Foreskin melanocyte (primary cell): ENCODE measurements at places on chromosomes 6 and 20.

DNA sequence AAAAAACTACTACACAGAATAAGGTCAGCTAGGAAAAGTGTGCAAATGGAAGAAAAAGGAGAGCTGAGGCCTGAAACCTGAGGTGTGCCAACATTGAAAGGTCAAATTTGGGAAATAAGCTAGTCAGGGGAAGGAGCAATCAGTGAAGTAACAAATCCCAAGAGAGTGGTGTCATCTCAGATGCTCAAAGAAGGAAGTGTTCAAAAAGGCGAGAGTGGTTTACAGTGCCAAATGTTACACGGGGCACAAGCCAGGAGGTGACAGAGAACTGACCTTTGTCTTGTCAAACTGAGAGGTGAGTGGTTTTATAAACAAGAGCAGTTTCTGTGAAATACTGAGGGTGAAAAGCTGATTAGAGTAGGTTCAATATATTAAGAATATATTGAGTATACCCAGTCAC is 83.0 kb upstream of the TCF21 start:
- no peak for DNase-seq

GRCh38 chr6:16705081-16705993 is 55.9 kb downstream of the ATXN1 start:
- DNase-seq: no peak

DNA sequence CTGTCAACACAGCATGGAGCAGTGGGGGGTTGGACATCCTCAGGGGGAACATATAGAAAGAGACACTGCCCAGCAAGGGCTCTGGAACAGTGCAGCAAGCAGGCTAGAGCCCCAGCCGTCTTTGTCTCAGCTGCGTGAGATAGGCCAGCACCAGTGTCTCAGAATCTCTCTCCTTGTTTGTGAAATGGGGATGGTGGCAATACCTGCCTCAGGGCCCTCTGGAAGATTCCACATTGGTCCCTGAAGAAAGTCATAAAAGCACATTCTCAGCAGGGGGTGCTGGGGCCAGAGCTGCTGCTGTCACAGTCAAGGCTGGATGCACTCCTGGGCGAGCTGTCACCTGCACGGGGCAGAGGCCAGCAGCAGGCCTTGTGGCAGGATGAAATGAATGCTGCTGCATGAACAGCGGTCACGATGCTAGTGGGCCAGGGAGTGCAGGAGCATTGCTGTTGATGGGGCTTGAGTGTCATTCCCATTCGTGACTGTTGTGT is 121.7 kb downstream of the SYCP2 start:
- no peak for DNase-seq

DNA sequence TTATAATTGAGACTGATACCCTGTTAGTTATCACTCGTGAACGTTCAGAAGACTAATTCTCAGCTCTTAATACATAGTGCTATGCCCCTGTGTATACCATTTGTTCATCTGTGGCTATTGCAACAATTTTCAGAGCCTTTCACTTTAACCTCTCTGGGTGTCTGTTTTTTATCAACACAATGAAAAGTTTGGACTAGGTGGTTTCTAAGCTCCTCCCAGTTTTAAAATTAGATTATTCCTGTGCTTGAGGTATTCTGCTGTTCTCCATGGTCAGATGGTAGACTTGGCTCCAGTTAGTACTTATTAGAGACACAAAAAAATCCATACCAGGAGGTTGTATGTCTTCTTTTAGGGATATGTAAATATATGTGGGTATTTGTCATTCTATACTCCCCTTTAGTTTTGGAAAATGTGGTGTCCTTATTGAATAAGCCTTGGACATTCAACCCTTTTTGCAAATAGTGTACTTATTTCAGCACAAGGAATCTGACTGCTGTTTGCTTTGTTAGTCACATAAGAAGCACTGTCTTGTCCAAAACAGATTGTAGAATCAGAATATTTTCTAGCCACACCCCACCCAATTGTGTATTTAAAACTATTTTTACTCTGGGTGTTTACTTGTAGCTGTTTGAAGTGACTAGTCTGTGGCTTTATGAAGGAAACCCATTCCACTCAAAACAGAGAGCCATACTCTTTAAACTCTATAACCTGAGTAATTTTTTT is 2.0 kb upstream of the COL10A1 start:
- no peak for DNase-seq

- no peak for DNase-seq
Observed at GRCh38 chr6:77876300-77876699, 223.5 kb downstream of the MEI4 start.

- DNase-seq: no peak
Observed at GRCh38 chr20:47686545-47686944, 98.7 kb downstream of the SULF2 start.

DNA sequence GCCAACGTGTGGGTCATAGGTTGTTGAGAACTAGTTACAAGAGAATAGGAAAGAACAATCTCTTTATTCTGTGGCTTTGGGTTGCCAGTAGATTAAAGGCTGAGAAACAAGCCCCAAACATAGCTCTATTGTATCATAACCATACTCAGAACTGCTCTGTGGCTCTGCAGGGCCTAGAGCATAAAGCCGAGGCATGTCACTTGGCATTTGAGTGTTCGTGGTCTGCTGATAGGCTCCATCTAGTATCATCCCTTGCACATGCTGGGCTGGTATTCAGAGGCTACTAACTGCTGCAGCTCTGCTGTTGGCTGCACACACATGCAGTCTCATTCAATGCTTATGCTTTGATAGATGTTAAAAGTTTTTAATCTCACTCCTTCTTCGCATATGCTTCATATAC is 157.9 kb downstream of the OGFRL1 start:
- peak; percentile 94 for DNase-seq

DNA sequence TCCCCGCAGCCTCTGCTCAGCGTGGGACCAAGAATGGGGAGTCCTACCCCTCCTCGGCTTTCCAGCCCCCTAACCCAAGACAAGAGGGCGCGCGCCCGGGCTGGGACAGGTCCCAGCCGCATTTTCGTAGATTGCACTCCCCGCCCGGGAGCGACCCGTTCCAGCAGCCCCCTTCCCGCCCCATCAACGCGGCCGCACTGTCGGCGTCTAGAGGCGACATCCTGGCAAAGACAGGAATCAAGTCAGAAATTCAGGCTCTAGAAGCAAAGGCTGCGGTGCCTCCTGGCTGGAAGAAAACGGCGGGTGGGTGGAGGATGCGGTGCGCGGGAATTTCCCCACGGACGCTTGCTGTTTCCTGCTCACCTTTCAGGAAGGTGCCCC is 957 bp downstream of the PROKR2 start:
- no peak for DNase-seq

DNA sequence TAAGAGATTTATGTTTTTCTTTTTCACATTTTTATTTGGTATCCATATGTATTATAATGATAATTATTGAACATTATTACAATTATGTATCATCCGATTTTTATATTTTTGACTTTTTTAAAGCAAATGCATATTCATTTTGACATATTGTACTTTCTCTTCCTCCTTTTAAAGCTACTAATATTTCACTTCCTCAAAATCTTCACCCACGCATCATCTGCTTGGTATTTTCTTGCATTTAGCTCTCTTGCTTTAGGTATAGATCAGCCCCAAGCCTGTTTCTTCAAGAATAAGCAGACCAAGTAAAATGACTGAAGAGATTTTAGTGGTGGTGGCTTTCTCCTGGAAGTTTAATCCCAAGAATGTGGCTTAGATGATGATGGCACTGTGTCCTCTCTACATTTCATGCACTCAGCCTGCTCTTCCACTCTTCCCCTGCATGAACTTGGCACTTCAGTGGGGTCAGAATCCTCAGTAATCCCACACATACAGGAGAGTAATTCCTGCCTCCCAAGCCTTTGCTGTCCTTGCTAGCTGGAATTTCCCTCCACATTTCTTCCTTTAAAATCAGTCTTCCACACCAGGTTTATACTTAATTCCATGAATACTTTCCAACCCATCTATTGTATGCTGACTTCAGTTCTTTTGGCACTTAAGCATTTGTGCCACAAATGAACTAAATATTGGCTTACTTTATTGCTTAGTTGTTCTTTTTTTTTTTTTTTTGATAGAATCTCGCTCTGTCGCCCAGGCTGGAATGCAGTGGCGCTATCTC is 8.2 kb downstream of the NCOA7 start:
- no peak for DNase-seq

DNA sequence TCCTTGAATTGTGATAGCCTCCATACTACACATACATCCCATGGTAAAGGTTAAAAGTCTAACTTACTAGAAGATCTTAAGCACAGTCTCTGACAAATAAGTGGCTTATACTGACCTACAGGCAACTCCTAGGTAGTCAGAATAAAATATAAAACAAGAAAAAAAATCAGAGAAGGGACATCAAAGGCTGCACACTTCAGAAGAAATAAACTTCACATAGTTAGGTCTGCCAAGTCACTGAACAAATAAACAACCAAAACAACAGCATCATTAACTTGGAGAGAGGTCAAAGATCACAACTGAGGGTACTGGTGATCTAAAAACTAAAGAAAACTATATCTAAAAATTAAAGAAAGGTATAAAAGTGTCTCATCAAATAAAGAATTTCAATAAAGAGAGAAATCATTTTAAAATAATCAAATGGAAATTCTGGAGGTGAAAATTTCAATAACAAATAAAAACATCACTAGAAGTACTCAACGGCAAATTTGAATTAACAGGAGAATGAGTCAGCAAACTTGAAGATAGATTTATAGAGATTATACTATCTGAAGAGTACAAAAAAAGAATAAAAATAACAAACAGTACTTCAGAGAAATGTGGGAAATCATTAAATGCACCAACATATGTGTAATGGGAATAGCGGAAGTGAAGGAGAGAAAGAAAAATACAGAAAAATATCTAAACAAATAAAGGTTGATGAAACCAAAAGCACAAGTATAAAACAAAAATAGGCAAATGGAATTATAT is 88.0 kb upstream of the UST start:
- no peak for DNase-seq

DNA sequence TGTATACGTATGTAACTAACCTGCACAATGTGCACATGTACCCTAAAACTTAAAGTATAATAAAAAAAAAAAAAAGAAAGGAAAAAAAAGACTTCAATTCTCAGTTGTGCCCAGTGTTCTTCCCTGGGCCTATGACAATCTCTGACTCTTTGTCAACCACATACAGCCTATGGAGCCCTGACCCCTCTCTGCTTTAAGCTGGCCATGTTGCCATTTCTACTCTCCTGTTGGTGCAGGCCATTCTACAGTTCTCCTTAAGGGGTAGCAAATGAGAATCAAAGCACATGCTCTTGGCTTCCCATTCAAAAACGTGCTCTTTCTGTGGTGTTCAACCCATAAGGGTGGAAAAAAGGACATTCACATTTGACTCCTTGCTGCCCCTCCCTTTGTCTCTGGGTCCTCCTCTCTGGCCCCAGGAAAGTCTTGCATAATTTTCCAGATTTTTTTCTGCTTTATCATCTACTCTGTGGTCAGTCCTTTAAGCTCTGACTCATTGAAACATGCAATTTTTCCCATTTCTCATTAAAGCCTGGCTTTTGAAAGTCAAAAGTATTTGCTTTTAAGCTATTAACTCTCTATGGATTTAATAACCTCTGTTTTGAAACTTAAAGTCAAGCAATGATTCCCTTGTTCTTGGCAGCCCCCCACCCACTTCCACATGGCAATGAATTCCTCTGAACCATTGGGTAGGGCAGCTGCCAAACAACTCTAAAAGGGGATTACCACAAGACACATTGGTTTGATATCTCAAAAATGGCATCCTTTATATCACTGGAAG is 208.6 kb upstream of the MCHR2 start:
- peak; percentile 90 for DNase-seq

DNA sequence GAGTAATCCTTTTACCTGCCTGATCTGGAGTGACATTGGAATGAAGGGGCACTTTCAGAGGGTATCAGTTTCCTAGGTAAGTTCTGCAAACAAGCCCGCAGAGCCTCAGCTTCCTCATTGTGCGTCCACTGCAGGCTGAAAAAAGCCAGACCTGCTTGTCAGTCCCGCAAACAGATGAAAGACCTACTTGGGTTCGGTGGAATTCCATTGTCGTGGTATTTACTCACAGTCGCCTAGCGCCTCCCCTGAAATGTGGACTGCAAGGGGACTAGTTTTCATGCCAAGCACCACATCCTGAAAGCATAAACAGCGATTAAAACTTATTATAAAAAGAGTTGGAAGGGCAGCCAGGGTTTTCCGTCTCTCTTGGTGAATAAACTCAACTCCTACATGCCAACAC is 121.5 kb downstream of the PAX1 start:
- no peak for DNase-seq

GRCh38 chr6:21461844-21462518 is 131.6 kb upstream of the SOX4 start:
- peak; percentile 70 for DNase-seq

- DNase-seq: no peak
Observed at GRCh38 chr6:41186031-41186562, 14.9 kb downstream of the TREML2 start.

GRCh38 chr6:47197682-47198640 is 111.7 kb downstream of the TNFRSF21 start:
- DNase-seq: no peak

DNA sequence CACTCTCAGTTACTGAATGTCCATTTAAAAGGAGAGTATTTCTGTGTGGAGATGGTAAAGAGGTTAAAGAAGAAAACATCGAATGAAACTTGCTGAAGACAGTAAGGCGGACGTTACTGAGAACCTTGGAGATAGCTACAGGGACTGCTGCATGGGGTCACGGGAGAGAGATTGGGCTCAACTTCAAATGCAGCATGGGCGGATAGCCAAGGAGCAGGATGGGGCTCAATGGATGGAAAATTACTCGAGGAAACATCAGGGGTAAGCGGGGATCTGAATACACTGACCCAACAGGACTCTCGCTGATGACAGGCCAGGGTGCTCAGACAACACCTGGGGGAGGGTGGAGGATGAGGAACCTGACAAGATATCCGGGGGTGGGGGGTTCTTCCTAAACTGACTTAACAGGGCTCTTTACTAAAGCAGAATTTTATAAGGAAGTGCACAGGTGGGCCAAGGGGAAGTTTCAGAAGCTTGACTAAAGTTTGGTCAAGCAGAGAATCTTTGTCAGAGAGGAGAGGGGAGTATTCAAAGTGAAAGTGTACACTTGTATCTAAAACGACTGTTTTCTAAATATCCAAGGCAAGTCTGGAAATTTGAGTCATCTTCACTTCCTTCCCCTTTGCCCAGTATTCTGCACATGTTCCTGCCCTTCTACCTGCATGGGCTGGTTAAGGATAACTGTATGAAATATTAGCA is 22.8 kb downstream of the ECT2L start:
- DNase-seq: no peak

- no peak for DNase-seq
Observed at GRCh38 chr20:32036716-32037485, 15.1 kb upstream of the HCK start.

DNA sequence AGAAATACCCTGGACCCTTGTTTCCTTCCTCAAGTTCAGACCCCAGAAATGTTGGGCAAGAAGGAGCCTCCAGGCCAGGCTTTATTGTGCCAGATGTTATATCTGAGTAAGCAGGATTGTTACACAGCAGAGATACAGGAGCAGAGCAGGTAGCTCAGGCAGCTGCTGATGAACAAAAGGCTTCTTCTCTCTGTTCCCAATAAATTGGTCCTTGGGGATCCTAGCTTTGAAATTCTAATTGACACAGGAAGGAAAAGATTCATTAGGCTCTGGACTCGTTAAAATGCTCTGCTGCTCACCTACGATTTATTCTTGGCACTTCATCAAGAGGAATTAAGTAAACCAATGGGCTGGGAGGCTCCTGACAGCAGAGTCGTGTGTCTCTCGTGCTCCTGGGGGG is 54.2 kb downstream of the RALY start:
- DNase-seq: no peak

- DNase-seq: no peak
Observed at GRCh38 chr6:11353921-11354389, 121.5 kb upstream of the NEDD9 start.

GRCh38 chr6:138691595-138692057 is 81.9 kb upstream of the CCDC28A start:
- DNase-seq: peak; percentile 63
